ENCODE measurements at places on chromosomes 2 and 18.

DNA sequence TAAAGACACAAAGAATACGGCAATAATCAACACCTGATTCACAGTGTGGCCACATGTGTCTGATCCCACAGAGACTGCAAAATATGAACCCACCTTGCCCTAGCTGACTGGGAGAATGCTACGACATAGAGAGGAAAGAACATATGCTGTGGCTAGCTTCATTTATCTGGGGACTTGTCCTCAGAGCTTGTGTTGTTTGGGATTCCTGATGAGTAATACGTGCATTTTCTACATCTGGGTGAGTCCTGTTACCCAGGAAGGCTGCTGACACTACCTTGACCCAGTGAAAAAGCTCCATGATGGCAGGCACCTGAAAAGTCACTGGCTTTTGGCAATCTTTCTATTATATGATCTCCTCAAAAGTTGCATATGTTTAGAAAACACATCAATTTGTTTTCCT is 427.7 kb upstream of the LYPD1 start:
- peak; percentile 1 for DNase-seq

- no peak for DNase-seq
These were observed 198.9 kb upstream of the RAB6C start for GRCh38 chr2:129780316-129781270.

- no peak for DNase-seq
These were observed 97.4 kb upstream of the ITGA6 start for GRCh38 chr2:172329774-172330671.

DNA sequence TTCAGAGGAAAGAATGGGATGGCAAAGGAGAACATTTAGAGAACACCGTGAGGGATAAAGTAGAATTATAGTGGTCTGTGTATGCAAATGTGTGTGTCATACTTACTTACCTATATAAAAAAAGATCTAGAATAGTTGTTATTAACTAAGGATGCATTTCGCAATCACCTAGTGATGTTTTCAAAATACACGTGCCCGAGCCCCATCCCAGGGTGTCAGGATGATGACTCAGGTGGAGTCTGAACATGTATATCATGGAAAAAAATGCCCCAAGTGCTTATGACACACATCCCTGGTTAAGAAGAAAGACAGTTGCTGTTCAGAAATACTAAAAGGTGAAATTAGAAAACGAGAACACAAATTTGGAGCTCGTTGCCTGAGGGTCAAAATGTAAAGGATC is 109.0 kb downstream of the CERS6 start:
- DNase-seq: peak; percentile 91

DNA sequence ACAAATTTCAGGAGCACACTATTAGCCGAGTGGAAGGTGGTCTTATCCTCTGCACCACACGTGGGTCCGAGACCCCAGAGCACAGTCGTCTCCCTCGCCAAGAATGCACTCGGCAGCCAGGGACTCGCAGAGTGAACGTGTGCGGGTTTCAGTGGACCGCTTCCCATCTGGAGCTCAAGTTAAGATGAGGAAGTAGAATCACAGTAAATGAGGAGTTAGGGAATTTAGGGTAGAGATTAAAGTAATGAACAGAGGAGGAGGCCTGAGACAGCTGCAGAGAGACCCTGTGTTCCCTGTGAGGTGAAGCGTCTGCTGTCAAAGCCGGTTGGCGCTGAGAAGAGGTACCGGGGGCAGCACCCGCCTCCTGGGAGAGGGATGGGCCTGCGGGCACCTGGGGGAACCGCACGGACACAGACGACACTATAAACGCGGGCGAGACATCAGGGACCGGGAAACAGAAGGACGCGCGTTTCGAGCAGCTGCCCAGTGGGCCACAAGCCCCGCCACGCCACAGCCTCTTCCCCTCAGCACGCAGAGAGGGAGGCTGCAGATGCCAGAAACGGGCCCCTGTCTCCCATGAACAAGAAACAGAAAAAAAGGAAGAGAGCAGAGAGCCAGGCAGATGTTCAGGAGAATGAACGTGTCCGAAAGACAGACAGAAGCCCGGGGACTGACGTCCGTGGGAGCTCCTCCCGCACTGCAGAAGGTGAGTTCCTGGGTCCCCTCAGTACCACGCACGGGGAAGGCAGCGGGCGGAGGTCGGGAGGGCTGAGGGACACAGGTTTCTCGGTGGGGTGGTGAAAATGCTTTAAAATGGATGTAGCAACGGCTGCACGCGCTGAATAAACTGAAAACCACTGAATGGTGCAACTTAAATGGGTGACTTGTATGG is 5.4 kb upstream of the KCNG2 start:
- DNase-seq: no peak

- DNase-seq: no peak
These were observed 69.2 kb downstream of the PLB1 start for GRCh38 chr2:28565033-28565432.

- no peak for DNase-seq
These were observed 1596.5 kb upstream of the NXPH2 start for GRCh38 chr2:140376686-140377085.

DNA sequence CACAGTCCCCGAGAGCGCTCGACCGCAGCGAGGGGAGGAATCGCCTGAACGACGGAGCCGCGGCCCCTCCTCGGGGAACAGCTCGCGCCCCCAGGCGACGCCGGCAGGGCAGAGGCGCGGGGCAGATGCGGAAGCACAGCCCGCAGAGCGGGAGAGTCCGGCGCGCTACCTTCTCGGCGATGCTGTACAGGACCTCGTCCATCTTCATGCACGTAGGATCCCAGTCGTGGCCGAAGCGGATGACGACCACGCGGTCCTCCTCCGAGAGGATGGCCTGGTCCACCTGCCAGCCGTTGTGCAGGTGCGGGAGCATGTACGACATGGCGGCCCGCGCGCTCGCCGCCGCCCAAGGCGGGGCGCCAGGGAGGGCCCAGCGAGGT is 302 bp downstream of the TXNL4A start:
- peak; percentile 52 for DNase-seq

DNA sequence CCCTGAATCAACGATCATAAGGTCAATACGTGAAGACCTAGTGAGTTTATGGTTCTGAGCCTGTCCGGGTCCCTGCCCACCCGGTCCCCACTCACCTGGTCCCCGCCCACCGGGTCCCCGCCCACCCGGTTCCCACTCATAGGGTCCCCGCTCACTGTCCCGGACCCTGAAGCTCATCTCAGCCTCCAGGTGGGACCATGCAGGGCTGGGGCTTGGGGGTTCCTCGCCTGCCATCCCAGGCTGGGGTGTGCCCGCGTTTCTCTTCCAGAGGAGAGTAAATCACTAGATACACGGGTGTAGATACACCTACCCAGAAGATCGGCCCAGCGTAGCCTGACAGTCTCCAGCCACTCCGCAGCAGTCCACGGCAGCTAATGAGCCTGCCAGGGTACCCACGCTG is 131.5 kb downstream of the MBP start:
- DNase-seq: no peak

DNA sequence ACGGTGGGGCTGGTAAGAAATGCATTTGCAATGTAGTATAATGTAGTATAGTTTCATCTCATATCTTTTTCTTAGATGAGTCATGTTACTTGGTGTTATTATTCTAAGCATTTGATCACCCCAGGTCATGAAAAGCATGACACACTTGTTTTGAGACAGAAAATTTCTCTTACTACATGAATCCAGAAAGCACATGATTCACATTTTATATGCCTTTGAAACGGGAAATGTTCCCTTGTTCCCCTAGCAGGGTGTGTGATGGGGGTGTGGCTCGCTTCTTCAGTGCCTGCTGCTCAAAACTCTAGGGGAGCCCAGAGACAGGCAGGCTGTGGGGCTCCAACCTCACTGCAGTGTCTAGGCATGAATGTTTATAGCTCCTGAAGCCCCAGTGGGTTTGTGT is 116.0 kb upstream of the RAB27B start:
- DNase-seq: peak; percentile 53

GRCh38 chr18:36711813-36712444 is 116.9 kb downstream of the TPGS2 start:
- peak; percentile 54 for DNase-seq

DNA sequence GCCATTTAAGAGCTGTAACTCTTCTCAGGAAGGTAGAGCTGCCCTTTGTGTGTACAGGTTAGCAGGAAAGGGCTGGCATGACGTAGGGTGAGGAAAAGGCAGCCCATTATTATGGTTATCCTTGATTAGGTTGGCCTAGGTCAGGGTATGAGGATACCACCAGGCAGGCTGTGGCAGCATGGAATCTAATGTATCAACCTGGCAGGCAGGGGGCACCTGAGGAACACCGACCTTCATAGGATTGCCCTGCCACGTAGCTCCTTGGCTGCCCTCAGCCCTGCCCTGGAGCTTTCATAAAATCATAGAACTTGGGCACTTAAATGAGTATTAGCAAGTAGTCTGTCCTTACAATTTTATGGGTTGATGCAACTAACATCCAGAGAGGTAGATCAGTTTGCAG is 261.6 kb downstream of the LTBP1 start:
- DNase-seq: no peak

DNA sequence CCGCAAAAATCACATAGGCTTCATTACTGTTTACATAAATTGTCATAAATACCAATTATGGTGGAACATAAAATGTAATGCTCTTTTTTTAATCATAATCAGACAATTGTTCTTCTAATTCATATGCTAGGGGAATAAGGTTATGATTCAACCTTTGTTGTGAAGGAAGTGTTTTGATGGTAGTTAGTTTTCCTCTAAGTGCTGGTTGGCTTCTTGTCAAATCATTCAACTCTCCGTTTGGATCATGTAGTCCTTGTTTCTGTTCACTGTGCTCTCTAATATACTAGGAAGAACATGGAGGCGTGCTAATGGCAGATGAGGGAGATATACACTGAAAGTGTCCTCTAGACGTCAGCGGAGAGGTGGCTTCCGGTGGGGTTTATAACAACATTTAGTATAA is 1938.0 kb upstream of the PIK3C3 start:
- DNase-seq: no peak

- no peak for DNase-seq
These were observed 297.2 kb downstream of the NDUFA10 start for GRCh38 chr2:239727776-239728600.

DNA sequence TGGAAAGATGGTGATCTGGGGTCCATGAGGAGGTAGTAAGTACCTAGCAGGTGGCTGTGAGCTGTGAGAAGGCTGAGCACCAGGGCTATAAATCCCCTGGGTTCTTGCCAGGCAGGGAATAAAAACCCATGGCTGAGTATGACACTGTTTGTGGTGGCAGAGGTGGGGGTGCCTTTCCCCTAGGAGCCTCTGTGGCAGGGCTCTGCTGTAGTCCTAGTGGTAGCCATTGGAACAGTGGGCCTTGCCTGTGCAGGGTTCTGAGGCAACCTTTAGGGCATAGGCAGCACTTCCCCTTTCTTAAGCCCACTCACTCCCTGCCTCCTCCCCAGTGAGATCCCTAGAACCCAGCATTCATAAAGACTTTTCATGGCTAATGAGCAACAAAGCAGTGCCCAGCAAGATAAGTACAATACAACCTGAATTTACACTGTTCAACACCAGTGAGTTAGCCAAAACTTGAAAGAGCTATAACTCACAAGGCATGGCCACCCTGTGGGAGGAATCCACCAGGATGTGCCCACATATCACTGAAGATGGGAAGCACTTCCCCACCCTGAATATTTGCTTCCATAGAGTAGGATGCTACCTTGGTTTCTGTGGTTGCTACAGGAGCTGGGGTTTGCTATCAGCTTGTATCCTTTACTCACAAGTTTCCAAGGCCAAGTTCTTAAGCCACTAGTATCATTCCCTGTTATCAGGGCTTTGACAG is 100.9 kb upstream of the NEUROD1 start:
- no peak for DNase-seq

DNA sequence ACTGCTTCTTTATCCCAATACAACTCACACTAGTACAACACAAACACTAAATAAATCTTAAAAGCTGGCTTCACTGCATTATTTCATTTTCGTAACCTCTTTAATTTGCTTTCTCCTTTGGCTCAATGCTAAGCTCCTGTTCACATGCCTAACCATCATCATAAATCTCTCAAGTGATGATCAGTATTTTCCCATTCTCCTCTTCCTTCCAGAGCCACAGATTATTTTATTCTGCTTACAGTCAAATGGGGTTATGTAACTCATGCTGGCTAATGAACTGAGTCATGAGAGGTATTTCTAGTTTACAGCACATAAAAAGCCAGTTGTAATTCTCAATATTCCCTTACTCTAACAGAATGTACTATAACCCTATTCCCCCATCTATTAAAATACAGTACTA is 350.4 kb upstream of the ZC3H15 start:
- no peak for DNase-seq

- peak; percentile 81 for DNase-seq
These were observed 41.2 kb upstream of the DAPL1 start for GRCh38 chr2:158753641-158754611.

DNA sequence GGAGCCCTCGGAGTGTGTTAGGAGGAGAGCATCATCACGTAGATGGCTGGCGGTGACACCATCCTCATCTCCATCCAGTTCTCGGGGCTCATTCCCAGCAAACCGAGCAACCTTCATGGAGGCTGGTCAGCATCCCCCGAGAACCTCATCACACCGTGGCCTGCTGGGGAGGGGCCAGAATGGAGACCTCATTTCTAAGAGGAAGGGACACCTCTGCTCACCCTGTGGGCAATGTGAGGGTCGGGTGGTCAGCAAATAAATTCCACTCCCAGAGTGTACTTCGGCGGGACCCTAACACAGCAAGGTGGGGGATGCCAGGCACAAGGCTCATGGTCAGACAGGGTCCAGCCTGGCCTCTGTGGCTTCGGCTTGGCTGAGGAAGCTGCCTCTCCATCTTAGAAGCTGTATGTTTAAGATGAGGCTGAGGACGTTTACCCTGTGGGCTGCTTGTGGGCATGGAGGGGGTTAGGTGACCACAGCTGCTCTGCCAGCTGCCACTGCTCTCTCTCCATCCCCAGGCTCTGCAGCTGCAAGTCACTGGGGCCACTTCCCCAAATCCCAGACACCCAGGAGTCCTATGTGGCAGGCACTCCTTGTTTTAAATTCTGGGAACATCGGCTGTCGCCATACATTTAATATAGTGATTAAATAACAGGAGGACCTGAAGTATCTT is 56.5 kb upstream of the PXDN start:
- DNase-seq: no peak

DNA sequence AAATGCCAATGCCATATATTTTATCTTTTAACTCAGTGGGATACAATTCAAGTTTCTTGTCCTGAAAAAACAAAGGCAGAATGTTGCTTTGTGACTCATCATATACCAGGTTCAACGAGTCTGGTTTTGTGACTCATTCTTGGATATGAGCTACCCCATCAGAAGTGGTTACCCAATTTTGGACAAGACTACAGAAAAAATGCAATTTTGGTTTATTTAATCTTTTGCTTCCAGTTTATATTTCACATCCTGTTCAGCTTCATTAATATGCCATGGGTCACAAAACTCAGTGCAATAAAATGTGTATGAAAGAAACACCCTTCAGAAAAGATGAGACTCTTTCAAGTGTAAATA is 25.0 kb downstream of the FN1 start:
- DNase-seq: peak; percentile 81

GRCh38 chr2:10837298-10838266 is 25.0 kb upstream of the PDIA6 start:
- no peak for DNase-seq

- DNase-seq: peak; percentile 31
These were observed 26.2 kb downstream of the CFAP53 start for GRCh38 chr18:50240080-50240563.

- no peak for DNase-seq
These were observed 39.5 kb downstream of the CERS6 start for GRCh38 chr2:168495524-168495923.
